ENCODE measurements at places on chromosomes 11 and 22.

DNA sequence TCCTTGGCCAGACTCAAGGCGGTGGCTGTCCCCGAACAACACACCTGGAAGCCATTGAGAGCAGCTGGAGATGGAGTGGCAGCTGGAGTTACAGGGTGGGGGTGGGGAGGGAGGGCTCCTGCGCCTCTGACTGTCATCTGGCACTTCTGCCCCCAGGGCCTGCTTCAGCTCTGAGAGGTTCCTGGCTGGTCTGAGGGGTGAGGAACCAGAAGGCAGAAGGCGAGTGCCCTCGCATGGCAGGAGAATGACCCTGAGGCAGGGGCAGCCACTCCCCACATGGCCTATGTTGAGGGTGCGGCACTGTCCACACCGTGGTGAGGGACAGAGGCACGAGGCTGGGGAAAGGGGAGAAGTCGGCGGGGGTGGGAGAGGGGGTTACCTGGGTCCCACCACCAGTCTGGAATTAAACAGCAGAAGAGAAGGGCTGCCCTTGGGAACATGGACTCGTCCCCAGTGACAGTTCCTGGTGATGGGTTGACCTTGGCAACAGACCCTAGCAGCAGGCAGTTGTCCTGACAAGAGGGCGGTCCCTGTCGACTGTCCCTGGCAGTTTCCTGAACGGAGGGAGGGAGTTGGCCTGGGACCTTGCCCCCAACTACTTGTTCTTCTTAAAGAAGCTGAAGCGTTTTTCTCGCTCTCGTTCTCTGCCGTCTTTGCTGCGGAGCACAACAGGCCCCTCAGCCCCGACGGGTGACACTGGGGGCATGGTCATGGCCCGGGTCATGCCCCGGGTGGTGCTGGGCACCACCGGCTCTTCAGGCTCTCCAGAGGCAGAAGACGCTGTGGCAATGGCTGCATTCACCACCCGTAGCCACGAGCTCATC, 7.8 kb upstream of the RBM4B start:
- peak; percentile 58 for DNase-seq

GRCh38 chr11:6365659-6366058, 24.6 kb upstream of the SMPD1 start:
- no peak for DNase-seq

DNA sequence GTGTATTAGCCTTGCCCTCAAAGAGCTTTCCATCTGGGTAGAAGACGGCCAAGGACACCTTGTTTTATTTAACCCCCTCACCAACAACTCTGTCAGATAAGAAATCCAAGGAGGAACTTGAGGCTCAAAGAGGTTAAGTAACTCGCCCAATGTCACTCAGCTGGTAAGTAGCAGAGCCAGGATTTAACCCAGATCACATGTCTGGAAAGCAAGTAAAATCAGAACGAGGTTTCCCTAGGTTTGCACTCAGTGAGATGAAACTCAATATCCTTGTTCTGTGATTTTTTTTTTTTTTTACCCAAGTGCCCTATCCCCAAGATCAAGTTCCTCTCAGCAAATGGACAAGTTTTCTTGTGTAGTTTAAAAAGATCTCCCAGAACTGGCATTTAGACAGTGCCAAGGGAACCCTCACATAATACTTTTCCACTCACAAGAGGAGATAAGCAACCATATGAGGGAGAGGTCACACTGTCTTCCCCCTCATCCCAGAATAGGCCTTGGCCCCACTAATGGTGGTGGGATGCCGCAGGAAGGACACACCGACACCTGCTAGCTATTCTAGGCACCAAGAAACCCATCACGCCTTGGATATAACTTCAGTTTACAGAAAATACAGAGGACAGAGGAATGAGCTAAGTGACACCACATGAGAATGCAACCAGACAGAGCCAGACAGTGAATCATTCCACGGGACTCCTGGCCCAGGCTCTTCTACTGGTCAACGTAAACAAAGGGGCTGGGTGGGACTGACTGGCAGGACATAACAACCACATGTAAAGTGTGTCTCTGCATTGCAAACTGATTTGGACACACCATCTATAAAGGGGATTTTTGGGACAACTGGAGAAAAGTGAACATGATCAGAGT, 8.6 kb upstream of the ARAP1 start:
- no peak for DNase-seq

GRCh38 chr11:75334402-75334891, 17.0 kb downstream of the ARRB1 start:
- no peak for DNase-seq

DNA sequence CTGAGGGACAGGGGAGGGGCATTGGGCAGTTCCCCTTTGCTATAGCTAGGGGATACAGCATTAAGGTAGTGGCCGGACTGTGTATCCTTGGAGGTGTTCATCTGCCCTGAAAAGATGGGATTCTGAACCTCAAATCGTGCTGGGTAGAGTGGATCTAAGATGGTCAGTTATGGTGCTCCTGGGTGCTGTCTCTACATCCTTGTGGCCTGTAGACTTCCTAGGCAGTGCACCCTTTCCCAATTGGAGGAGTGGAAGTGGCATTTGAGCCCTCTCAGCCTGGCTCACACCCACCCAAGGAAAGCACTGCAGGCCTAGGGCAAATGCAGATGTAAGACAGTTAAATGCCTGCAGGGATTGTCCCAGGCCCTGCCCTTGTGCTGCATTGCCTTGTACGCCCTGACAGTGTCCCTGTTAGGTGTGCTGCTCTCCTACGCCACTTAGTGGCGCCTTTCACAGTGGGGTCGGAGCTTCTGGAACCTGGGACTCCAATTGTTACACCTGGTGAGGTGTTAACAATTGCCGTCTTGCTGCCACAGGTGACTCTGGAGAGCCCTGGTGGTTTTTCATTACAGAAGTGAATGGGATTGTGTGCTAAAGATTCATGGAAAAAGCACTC, 35.0 kb downstream of the PPFIBP2 start:
- no peak for DNase-seq

- no peak for DNase-seq
Measured at GRCh38 chr11:73380331-73380730, 4.1 kb downstream of the RELT start.

- DNase-seq = no peak
Measured at GRCh38 chr11:70680781-70681281, 282.5 kb downstream of the CTTN start.

- DNase-seq = no peak
Measured at GRCh38 chr11:122032317-122032716, 83.7 kb downstream of the BLID start.

- DNase-seq = no peak
Measured at GRCh38 chr22:45518136-45518535, 15.5 kb downstream of the FBLN1 start.

Data from posterior vena cava (tissue), 2 donors.